ENCODE measurements at places on chromosomes 4 and X.

GRCh38 chr4:101785486-101785885, 5.0 kb upstream of the BANK1 start:
- no peak for DNase-seq

DNA sequence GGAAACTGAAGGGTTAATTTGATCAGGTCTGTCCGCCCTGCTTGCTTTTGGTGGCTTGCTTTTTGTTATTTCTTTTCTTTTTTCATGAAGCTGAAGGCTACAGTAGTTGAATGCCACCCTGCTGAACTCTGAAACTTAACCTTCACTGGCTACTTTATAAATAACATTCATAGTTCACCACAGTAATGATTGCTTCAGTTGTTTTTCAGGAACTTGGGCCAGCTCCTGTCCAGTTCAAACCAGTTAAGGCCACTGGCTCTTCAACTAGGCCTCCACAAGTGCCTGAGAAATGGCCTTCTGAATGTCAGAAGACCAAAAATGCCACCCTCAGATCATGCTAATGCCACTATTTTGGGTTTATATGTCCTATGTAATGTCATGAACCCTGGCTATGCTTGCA, 7.7 kb upstream of the ASB9 start:
- no peak for DNase-seq

DNA sequence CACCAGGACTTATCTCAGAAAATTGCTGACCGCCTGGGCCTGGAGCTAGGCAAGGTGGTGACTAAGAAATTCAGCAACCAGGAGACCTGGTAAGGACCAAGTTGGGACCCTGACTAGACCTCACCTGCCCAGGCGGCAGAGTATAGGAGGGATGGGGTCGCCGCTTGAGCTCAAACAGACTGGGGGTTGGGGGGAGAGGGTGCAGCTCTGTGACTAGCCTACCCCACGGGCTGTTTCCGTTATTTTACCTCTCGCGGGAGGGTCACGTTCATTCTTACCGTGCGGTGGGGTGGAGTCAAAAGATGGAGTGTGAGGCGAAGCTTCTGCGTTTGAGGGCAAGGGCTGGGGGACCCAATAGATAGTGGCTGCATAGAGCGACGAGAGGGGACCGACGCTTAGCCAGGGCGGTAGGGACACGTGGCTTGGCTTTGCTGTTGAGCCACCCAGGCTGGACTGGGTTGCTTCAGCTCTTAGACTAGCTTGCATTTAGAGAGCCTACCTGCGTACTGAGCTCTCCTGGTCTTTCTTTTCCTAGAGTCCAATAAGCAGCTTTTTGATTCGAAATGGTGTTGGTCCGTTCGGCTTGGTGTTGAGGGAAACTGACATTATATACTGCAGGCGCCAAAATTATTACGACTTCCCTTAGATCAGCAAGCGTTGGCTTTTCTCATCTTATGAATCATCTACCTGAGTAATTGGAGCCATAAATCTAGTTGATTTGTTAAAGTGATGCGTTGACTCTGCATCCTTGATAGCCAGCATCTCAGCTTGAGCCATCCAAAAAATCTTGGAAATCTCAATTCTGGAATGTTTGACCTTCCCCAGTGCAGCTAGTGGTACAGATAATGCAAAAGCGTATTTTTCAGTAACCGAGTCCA, 591 bp downstream of the PRPS1 start:
- DNase-seq, result peak; percentile 23

DNA sequence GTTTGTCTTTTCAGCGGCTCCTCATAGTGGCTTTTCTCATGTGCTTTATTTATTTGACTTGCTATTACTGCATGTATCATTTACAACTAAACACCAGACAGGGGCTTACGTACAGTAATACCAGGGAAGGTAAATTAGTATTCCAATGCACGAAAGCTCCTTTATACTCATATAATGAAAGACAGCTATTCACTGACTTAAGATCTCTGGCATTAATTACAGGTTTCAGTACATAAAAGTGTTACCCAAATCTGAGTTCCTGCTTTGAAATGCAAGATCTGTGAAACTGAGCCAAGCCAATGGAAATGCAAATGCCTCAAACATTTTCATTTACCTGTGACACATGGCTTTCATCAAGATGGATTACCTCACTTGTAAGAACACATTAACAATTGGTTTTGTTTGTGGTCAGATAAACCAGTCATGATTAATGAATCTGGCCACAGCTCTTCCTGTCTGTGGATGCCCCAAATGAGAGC, 107.2 kb downstream of the ANAPC4 start:
- DNase-seq, result no peak

DNA sequence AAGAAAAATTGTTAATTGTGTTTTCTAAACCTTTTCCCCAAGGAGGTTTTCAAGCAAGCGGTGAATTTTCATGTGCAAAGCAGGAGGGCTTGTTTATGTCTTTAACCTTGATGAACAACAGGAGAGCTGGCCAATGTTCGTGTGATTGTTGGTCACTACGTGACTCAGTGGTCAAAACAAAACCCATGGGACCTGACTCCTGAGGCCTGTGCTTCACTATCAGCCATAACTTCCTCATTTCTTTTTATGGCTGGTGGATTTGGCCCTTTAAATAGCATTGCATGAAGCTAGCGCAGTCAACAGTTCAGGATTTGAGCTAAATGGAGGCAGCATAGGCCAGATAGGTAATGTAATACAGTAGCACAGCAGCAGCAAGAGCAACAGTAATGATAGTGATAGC, 80.5 kb downstream of the MID1IP1 start:
- no peak for DNase-seq

DNA sequence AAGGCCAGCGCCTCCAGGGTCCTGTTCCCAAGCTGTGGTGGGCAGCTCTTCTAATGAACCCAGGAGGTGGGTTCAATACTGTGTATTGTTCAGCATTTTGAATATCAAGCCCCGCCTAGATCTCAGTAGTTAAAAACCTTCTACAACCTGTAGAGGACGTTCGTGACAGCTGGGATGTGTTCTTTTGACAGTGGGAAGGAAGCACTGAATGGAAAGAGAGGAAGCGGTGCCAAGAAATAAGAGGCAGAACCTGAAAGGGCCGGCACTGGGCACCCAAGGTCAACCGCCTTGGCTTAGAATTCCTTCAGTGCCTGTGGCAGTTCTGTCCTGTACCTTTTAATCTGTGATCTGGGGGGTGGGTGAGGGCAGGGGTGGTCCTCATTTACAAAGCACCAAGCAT, 73.1 kb downstream of the CC2D2A start:
- no peak for DNase-seq

DNA sequence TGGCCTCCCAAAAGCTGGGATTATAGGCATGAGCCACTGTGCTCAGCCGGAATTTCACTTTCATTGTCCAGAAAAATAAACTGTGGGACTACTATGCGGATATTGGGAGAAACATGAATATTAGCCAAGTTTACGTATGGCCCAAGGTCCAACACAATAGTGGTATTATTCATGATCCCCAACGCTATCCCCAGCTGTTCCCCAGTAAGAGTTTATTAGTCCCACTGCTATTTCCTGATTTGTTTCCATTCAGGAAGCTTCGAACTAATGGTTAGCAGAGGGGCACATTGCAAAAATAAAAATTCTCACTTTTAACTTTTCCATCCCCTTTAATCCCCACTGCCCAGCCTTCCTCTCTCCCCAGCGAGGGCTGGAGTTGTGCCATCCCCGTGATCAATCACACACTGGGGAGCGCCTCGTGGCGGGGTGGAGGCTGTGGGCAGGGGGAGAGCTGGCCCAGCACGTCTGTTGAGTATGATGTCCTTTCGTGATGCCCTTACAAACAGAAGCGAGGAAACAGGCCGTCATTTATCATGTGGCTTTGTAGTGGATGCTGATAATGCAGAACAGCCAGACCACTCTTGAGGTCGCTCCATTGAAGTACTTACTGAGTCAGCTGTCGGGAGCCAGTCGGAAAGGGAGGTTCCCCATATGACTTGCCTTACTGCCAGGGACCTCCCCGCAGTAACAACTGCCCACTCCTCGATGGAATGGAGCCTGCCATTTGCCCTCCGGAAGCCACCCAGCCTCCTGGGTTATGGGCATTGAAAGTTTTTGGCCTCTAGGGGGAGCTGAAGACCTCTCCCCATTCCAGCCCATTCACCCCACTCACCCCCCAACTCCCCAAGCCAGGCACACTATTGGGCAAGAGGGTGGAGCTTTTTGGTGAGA, 117.0 kb downstream of the KDR start:
- DNase-seq, result no peak

DNA sequence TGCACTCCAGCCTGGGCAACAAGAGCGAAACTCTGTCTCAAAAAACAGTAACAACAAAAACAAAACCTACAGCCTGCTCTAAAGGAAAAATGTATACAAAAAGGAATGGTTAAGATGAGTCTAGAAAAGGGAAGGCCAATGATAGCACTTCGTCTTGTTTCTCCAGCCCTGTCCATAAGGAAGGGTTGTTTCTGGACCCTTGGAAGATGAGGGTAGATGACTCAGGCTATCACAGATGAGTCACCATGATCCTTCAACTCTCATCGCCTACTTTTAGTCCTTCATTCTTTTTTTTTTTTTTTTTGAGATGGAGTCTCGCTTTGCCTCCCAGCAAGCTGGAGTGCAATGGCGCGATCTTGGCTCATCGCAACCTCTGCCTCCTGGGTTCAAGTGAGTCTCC, 8.8 kb downstream of the PLA2G12A start:
- no peak for DNase-seq

- no peak for DNase-seq
Measured at GRCh38 chr4:100288161-100288560, 97.9 kb upstream of the DDIT4L start.

DNA sequence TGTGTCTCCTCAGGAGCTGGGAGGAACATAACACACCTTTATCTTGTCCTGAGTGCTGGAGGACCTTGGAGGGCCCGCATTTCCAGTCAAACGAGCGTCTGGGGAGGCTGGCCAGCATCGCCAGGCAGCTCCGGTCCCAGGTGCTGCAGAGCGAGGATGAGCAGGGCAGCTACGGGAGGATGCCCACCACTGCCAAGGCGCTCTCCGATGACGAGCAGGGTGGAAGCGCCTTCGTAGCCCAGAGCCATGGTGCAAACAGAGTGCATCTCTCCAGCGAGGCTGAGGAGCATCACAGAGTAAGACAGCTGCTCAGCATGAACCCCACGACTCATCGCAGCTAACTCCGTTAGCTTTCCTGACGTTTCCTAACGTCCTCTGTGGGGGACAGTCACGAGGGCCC, 430 bp downstream of the TRIML1 start:
- DNase-seq, result no peak

- DNase-seq, result no peak
Measured at GRCh38 chr4:165627548-165627947, 245.5 kb upstream of the TLL1 start.

GRCh38 chr4:26322346-26322745, 1.5 kb downstream of the RBPJ start:
- DNase-seq, result no peak

DNA sequence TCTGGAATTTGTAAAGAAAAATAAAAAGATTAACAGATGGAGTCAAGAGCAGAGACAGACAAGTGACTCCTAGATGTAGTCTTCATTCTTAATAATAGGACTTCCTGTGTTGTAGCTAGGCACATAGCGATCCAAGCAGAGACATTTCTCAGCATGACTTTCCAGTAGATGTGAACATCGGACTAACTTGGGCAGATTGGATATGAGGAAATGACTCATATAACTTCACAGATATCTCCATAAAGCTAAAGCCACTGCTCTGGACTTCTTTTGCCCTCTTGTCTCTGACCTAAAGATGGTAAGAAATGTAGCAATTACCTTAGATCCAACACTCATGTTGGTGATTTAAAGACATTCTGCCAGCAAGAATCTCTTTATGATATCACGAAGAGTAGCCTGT, 131.7 kb downstream of the EPHA5 start:
- no peak for DNase-seq

DNA sequence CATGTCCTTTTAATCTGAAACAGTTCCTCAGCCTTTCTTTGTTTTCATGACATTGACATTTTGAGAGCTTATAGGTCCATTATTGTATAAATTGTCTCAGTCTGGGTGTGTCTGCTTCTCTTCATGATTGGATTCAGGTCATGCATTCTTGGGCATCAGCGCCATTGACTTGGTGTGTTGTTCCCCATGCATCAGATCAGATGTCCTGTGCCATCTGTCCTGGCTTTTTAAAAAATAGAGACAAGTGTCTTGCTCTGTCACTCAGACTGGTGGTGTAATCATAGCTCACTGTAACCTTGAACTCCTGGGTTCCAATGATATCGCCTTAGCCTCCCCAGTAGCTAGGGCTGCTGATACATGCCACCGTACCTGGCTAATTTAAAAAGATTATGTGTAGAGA, 55.7 kb downstream of the TBC1D14 start:
- no peak for DNase-seq

Measured in stimulated activated CD4-positive, alpha-beta T cell treated with anti-CD3 and anti-CD28 coated beads, Interleukin-4, amount 100 ng/mL, for 48 hours (primary cell).